Glutamatergic neuron (in vitro differentiated cells): ENCODE measurements at places on chromosomes 7 and 10. TPM values are rescaled to one million over a fixed set of nuclear protein-coding genes. Genes with fewer than 3 reads are reported as not detected.

DNA sequence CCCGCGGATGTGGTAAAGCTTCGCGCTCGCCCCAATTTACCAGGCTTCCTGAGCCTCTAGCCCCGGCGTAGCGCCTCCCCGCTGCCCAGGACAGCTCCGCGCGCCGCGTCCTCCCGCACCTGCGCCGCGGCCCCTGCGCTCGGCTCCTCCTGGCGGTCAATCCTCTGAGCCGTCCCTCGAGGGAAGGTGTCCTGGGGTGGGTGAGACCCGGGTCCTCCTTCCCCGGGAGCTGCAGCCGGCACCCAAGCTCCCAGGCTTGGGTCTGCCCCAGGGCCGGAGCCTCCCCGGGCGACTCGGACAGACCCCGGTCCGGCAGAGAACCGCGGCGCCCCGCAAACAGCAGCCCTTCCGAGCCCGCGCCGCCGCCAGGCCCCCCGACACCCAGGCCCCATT is 512 bp downstream of the OSBPL3 start:
- H3K4me1 ChIP-seq, result peaks cover 34% of the 10 kb centered on the region
- H3K36me3 ChIP-seq, result no peaks in the 10 kb centered on the region
- H3K27me3 ChIP-seq, result peaks cover 16% of the 10 kb centered on the region
- H3K27ac ChIP-seq, result no peak overlapping the region

The RBP4 gene
- not detected for total RNA-seq

- H3K27ac ChIP-seq, result peak overlapping the region; percentile 53
- DNase-seq, result no peak
- H3K27me3 ChIP-seq, result peaks cover 6% of the 10 kb centered on the region
- peak overlapping the region; percentile 98 for H3K4me3 ChIP-seq
Observed at GRCh38 chr10:92593619-92594588, 974 bp downstream of the KIF11 start.

- DNase-seq, result peak; percentile 35
- no peaks in the 10 kb centered on the region for H3K27me3 ChIP-seq
- peaks cover 8% of the 10 kb centered on the region for H3K4me1 ChIP-seq
- no peak overlapping the region for H3K27ac ChIP-seq
- H3K36me3 ChIP-seq, result peaks cover 6% of the 10 kb centered on the region
Observed at GRCh38 chr10:28241741-28242399, 61.0 kb downstream of the MPP7 start.

The PRKG1 gene
- total RNA-seq, result 52.7 TPM

DNA sequence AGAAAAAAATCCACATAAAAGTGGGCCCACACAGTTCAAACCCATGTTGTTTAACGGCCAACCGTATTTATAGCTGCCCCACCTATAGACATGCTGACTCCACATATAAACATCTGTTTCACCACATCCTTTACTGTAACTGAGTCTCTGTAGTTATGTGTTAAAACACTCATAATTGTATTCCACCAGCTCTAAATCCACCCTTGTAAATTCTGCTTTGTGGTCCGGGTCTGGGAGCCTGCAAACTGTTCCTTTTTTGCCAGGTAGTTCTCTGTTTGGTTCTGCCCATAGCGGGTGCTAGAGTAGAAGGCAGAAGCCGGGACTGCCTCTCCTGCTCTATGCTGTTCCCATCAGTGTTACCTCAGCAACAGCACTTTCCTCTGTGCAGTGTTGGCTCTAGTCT is 20.2 kb upstream of the FHIP2A start:
- DNase-seq, result no peak
- no peak overlapping the region for H3K4me3 ChIP-seq
- no peaks in the 10 kb centered on the region for H3K27me3 ChIP-seq
- no peaks in the 10 kb centered on the region for H3K4me1 ChIP-seq

DNA sequence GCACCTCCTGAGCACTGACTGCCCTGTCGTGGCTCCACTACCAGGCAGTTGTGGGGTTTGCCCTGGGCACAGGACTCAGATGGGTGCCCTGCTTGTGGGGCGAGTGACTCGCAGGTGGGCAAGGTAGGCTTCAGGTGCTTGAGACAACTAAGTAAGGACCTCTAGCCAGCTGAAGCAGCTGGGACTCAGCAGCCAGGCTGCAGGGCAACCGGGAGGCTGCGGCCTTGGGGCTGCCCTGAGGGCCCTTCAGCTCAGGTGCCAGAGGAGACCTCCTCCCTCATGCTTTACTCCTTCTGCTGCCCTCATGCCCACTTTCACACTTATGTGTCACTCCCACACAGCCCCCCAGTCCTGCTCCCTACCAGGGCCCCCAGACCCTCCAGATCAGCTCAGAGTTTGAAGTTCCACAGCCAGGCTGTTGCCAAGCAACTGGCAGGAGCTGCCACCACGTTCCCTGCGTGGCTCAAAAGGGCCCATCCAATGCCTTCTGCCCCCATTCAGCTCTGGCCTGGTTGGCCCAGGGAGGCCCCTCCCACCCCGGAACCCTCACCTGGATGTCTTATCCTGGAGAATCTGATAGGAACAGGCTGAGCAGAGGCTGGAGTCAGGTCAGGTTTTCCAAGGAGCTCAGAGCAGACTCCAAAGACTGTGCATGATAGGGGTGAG is 10.0 kb downstream of the TLX1 start:
- no peak overlapping the region for H3K4me3 ChIP-seq
- no peak for DNase-seq
- peaks cover 54% of the 10 kb centered on the region for H3K27me3 ChIP-seq
- peaks cover 19% of the 10 kb centered on the region for H3K4me1 ChIP-seq
- H3K36me3 ChIP-seq, result no peaks in the 10 kb centered on the region
- no peak overlapping the region for H3K27ac ChIP-seq

- H3K27me3 ChIP-seq, result peaks cover 2% of the 10 kb centered on the region
- H3K27ac ChIP-seq, result no peak overlapping the region
- no peak for DNase-seq
- H3K4me1 ChIP-seq, result no peaks in the 10 kb centered on the region
- H3K4me3 ChIP-seq, result no peak overlapping the region
Observed at GRCh38 chr10:78726171-78726570, 342.6 kb upstream of the ZMIZ1 start.

DNA sequence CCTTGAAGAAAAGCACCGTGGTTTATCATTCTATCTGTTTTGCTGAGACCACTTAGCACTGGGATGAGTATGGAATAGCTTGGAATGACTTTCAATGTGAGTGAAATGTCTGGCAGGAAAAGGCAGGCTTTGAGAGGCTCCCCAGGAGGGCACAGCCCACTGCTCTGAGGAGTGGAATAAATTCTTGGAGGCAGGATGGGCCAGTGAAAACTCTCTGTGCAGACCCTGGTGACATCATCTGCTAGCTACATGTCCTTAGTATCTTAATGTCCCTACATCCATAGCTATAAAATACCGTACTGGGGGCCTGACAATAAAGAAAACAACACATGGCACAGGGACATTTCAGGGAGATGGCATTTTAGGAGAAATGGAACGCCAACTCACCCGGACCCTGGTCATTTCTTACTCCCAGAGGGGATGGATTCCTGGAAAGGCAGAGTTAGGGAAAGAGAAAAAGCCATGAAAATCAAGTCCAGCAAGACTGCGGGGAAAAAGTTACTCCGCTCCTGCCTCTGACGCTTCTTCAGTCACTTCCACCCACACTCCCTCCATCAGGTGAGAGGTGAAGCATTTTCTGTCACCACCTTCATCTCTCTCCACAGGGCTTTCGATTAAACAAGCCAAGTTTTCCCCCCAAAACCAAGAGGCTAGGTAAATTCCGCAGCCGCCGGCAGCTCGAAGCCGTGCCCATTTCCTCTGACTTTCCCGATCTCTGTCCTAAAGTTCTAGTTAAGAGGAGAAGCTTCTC is 991 bp downstream of the ZNF239 start:
- H3K36me3 ChIP-seq, result no peaks in the 10 kb centered on the region
- peaks cover 3% of the 10 kb centered on the region for H3K27me3 ChIP-seq
- no peak for DNase-seq
- peaks cover 2% of the 10 kb centered on the region for H3K4me1 ChIP-seq
- peak overlapping the region; percentile 95 for H3K4me3 ChIP-seq

DNA sequence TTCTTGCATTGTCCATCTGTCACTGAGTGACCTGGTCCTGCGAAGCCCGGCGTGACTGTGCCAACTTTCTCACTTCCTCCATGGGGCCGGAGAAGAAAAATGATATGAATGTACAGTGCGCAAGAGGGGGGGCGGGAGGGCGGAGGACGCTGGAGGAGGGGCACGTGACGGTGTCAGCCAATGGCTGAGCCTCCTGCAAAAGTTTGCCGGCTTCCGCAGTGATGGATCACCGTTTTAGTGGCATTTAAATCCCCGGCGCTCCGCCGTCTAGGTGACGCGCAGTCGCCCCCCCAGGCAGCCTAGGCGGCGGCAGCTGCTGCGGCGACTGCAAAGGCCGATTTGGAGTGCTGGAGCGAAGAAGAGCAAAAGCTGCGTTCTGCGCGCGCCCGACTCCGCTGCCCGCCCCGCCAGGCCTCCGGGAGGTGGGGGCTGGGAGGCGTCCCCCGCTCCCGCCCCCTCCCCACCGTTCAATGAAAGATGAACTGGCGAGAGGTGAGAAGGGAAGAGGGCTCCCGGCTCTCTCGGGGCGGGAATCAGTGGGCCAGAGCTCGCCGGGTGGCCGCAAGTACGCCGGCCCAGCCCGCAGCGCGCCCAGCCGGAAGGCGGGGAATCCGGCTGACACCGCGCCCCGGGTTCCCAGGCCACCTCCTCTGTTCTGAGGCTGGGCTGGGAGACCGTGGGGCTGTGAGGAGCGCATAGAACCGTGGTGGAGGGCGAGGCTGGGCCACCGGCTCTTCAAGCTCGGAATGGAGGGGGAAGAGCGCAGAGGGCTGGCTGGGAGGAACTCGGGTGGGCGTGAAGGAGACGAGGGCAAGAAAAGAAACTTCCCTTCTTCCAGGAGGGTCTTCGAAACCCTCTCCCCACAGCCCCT is at the start of gene HOXA1:
HOXA1 (minus strand) TSS at position 104 of the 871 bp plus-strand sequence; CDS start at position 16, 88 bp downstream.
- H3K36me3 ChIP-seq, result peaks cover 4% of the 10 kb centered on the region
- peaks cover 54% of the 10 kb centered on the region for H3K27me3 ChIP-seq
- peak within 1 kb of the TSS; percentile 92 for H3K4me3 ChIP-seq
- peaks cover 20% of the 10 kb centered on the region for H3K4me1 ChIP-seq
- DNase-seq, result peak; percentile 69

GRCh38 chr7:29328045-29328444 is 133.5 kb downstream of the CHN2 start:
- DNase-seq, result no peak
- H3K27me3 ChIP-seq, result peaks cover 5% of the 10 kb centered on the region
- peak overlapping the region; percentile 57 for H3K4me3 ChIP-seq
- H3K4me1 ChIP-seq, result peaks cover 62% of the 10 kb centered on the region
- H3K36me3 ChIP-seq, result peaks cover 4% of the 10 kb centered on the region

The ANAPC16 gene
- total RNA-seq, result 37.0 TPM

DNA sequence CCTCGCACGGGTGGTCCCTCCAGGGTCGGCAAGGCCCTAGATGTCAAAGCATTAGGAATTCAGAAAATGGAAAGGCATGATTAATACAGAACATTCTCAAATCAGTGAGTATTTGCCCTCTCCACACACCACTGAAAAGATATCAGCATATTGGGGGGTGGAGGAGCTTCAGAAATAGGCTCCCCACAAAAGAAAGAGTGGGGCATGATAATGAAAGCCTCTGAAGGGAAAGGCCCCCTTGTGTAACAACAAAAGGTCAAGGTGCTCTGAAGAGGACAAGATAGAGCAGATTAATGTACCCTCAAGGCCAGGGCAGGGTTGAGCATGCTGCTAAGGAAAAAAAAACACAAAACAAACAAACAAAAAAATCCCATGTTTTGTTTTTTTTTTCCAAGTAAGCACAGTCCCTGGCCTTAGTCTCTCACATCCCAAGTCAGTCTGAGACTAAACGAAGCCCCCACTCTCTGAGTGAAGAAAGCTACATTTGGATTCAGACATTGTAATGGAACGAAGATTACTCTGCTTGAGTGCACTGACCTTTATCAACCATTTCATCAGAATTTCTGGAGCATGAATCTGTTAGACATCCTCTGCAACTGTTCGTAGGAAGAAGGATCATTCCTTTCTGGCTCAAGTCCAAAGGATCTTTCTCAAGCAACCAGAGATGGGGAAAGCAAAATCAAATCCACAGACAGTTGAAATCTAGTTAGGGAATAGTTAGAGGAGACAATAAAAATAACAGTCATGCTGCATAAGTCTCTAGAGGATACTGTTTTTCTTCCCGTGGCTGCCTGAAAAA is 27.4 kb upstream of the DGKI start:
- H3K4me3 ChIP-seq, result no peak overlapping the region
- H3K27ac ChIP-seq, result peak overlapping the region; percentile 59
- no peak for DNase-seq
- peaks cover 15% of the 10 kb centered on the region for H3K4me1 ChIP-seq

The C10orf105 gene
- not detected for total RNA-seq

DNA sequence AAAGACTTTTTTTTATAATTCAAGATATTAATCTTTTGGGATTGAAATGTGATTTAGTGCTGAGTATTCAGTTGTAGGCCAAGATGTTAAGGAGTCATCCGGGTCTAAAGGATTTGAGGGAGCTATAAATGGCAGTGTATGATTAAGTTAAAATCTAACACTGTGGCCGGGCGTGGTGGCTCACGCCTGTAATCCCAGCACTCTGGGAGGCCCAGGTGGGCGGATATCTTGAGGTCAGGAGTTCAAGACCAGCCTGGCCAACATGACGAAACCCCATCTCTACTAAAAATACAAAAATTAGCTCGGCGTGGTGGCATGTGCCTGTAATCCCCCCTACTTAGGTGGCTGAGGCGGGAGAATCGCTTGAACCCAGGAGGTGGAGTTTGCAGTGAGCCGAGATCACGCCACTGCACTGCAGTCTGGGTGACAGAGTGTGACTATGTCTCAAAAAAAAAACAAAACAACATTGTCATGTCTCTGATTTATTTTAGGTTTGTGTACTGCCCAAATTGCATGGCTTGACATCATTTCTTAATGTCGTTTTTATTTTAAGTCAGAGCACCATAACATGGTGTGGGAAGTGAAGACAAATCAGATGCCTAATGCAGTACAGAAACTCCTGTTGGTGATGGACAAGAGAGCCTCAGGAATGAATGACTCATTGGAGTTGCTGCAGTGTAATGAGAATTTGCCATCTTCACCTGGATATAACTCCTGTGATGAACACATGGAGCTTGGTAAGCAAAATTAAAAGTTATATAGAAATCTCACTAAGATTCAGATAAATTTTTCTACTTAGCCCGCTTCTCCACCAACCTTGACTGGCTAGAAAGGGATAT is 10.7 kb downstream of the HBP1 start:
- H3K27ac ChIP-seq, result no peak overlapping the region
- H3K36me3 ChIP-seq, result no peaks in the 10 kb centered on the region
- H3K4me3 ChIP-seq, result no peak overlapping the region
- no peak for DNase-seq

DNA sequence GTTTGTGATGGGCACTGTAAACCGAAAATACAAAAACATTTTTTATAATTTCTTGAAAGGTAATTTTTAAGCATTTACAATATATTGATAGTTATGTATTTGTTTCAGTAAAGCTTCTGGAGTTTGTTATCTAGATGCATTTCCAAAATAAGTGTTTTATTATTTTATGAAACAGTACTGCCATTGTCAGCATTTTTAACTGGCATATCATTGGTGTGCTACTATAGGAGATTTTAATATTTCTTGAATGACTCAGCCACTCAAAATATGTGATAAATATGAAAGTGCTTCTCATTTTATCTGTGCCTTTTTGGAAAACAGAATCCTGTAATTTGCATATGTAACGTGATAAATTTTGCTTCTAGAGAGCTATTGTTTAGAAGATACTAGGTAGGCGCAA is 97.9 kb downstream of the ANKIB1 start:
- H3K36me3 ChIP-seq, result no peaks in the 10 kb centered on the region
- H3K27ac ChIP-seq, result no peak overlapping the region
- no peak overlapping the region for H3K4me3 ChIP-seq
- no peaks in the 10 kb centered on the region for H3K4me1 ChIP-seq
